COR-L47 (cell line): ENCODE measurements at places on chromosomes 1 and 21.

DNA sequence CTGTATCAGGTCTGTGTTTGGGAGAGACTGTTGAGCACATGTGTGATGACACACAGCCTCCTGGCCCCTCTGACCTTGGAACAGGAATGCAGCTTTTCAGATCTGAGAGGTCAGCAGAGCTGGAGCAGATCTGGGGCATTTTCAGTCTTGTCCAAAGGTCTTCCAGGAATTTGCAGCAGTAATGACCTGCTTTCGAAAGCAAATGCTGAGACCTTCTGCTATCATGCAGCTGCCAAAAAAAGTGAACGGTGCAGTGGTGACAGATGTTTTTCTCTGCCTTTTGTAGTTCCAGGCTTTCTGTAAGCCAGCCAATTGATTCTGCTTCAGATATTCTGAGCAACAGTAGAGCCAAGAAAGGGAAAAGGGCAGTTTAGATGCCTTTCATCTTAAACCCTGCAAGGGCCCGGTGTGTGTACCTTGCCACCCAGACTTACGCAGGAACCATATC is 137.8 kb upstream of the COA6 start:
- no peak for DNase-seq

GRCh38 chr1:246901874-246902273 is 29.9 kb downstream of the AHCTF1 start:
- DNase-seq, result no peak

- DNase-seq, result no peak
Measured at GRCh38 chr1:219184337-219184736, 10.7 kb downstream of the LYPLAL1 start.

- DNase-seq, result no peak
Measured at GRCh38 chr1:226588484-226588883, 39.9 kb downstream of the STUM start.

GRCh38 chr1:15771836-15772515 is 13.4 kb downstream of the FBLIM1 start:
- no peak for DNase-seq

DNA sequence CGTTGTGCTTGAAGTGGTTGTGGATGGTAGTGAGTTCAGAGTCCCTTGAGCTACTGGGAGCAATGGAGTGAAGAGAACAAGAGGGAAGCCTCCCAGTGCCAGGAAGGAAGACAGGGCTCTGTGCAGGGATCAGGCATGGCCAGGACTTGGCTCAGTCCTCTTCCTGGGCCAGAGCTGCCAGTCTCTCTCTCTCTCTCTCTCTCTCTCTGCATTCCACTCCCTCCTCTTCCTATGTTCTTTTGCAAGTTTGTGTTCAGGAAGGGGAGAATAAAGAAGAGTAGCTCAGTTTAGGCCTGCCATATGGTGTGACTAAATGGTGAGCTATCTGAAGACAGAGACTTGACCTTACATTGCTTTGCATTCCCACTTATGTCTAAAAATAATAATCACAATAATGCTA is 20.5 kb upstream of the RPTN start:
- no peak for DNase-seq

DNA sequence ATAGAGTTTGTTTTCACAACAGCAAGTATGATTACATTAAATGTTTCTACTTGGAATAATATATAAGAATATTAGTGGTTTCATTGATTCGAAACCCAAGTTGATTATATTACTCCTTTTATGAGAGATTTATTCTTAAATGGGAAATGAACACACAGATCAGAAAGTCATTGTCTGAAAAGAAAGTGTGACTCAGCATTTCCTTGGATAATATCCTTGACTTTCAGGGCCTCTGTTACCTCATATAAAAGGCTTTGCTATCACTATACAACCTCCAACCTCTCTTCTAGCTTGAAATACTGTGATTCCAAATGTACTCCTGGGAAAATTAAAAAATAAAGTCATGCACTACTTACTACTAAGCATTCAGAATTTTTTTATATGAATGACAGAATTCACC is 295.3 kb upstream of the LYPLAL1 start:
- DNase-seq, result no peak

- DNase-seq, result no peak
Measured at GRCh38 chr1:14759843-14760242, 161.4 kb downstream of the KAZN start.

GRCh38 chr1:150295476-150295875 is 1.8 kb downstream of the MRPS21 start:
- no peak for DNase-seq

GRCh38 chr21:34795548-34796180 is 126.9 kb downstream of the CLIC6 start:
- DNase-seq, result no peak

GRCh38 chr1:235758931-235759330 is 107.8 kb downstream of the LYST start:
- DNase-seq, result peak; percentile 97

DNA sequence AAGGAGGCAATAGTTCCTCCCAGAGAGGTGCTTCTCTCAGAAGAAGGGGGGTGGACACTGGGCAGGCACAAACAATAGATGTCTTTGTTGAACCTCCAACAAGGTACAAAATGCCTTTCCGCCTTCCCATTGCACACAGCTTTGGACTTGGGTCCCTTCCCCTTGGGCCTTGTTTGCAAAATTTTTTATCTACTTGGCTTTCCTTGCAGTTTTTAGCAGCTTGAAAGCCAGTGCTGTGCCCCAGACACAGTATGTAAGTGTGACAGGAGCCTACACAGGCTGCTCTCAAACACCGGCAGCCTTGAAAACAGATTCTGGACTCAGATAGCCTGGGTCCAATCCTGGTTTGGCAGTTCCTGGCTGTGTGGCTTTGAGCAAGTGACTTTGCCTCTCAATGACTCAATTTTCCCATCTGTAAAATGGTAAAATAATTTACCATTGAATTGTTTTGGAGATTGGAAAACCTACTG is 43.0 kb downstream of the ELAPOR1 start:
- no peak for DNase-seq

DNA sequence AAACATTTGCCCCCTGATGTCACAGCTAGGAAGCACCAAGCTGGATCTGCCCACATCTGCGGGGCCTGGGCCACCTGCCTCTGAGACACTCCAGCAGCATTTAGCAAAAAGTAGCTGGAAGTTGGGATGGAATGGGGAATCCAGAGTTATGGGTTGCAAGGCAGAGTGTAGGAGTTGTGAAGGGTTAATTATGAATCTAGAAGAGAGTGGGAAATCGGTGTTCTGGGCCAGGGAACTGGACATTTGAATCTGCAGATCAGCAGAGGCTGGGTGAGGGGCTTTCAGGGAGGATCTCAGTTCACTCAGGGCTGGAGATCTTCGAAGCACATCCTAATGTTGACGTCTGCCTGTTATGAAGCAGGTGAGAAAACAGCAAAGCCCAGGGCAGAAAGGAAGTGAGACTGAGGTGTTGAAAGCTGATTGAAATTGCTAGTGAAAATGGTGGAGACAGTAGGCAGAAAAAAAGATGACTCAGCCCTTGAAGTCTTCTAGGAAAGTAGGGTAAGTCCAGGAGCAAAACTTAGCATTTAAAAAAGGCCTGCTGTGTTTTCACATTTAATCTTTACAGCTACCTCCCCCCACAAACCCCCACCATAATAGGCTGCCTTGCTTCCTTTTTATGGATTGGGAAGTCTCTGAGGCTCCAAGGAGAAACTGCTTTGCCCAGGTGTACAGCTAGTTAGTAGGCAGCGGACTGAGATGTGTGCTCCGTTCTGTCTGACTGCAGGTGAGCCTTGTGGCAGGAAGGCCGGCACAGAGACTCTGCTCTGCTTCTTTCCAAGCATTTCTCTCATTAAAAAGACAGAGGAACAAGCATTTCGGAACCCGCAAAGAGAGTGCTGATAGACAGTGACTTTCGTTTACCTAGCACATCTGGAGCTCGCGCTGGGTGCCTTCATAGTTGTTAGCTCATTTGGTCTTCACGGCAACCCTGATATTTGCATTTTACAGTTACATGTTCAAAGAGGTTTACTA is 7.2 kb downstream of the VANGL1 start:
- no peak for DNase-seq

DNA sequence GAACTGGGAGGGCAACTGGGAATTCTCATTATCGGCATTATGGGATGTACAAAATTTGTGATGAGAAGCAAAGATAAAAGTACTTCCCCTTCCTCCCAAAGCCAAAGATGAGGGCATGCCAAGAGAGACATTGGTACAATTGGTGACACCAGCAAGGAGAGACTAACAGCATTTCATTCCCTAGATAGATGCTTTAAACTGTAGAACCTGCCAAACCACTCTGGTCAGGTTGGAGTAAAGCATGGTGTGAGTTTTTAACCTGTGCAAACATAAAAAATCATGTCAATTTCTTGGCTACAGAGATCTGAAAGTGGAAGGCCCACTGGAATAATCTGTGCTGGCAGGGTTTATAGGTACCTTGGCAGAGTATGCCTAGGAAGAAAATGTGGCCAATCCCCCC is 19.4 kb downstream of the CTXND2 start:
- no peak for DNase-seq

- DNase-seq, result no peak
Measured at GRCh38 chr1:90753556-90753955, 36.5 kb upstream of the BARHL2 start.

DNA sequence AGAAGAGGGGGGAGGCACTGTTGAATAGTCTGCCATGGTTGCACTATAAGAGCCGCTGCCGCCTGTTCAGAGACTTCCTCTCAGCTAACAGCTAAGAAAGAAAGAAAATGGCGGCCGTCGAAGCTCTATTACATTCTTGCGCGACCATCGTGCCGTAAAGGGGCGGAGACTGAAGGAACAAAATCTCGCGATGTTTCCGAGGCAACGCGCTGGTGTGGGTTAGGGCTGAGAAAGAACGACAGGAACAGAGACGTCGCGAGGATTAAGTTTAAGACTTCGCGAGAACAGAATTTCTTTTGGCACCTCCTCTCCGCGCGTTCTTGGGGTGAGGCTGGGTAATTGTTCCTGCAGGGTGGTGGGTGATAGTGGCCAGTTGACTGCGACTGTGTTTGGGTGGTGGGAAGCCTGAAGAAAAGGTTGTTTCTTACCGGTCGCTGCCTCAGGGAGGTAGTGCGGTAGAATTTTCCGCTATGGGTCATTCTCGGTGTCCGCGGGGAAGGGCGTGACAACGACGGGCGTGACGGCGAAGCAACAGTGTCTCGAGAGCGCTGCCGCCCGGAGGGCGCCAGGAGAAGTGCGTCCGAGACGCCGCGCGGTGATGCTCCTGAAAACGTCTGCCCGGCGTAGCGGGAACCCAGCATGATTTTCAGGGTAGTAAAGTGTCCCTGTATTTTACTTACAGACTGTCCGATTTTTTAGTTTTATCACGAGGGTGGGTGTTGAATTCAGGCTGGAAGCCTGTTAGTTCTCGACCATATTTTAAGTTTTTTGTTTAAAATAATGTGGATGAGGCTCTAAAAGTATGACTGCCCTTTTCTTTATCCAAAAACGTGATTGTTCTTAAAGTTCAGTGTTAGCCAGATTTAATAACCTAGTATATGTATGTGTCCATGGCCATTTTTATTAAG is at the start of gene FUBP1:
Gene FUBP1, minus strand, starts transcription at position 104 of the 908 bp plus-strand sequence. Its CDS starts 68 bp downstream, at position 36.
- peak; percentile 99 for DNase-seq

DNA sequence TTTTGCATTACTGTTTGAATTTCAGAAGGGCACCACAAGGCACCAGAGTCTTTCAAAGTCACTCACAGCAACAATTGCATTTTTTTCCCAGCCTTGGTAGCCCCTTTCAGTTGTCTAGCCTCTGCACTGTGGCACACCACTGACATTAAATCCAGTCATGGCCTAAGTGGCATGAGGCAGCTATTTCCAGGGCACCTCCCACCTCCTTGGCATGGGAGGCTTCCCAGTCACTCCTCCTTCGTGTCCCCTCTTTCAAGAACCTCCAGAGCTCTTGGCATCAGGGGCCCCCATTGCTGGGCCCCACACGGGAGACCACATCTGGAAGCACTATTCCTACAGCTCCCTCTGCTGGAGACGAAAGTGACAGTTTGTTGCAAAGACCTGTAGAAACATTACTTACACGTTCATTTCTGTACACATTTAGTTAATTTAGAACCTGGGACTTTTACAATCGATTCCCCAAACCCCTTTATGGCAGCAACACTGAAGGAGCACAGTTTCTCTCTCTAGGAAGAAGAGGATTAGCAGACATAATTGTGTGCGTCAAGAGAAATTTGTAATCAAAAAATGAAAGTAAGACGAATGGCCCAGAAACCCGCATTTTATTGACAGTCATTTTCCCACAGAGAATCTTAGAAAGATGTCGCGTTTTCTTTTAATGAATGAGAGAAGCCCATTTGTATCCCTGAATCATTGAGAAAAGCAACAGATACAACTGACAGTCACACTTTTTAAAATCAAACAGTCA is 5.7 kb upstream of the CHD5 start:
- peak; percentile 30 for DNase-seq

- no peak for DNase-seq
Measured at GRCh38 chr1:225612287-225612686, 40.6 kb downstream of the ENAH start.

GRCh38 chr1:169479363-169480066 is 6.2 kb downstream of the SLC19A2 start:
- DNase-seq, result no peak

GRCh38 chr1:59232216-59232615 is 64.7 kb upstream of the FGGY start:
- peak; percentile 73 for DNase-seq

DNA sequence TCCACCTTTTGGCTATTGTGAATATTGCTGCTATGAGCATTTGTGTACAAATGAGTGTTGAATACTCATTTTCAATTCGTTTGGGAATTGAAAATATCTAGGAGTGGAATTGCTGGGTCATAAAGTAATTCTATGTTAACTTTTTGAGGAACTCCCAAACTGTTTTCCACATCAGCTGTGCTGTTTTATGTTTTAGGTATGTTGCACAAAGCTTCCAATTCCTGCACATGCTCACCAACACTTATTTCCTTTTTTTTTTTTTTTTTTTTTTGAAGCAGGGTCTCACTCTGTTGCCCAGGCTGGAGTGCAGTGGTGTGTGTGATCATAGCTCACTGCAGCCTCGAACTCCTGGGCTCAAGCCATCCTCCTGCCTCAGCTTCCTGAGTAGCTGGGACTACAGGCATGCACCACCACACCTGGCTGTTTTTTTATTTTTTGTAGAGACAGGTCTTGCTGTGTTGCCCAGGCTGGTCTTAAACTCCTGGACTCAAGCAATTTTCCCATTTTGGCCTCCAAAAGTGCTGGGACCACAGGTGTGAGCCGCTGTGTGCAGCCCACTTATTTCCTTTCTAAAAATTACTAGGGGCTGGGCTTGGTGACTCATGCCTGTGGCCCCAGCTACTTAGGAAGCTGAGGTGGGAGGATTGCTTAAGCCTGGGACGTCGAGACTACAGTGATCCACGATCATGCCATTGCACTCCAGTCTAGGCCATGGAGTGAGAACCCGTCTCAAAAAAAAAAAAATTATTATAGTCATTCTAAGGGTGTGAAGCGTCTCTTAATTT is 33.4 kb downstream of the TMCC2 start:
- no peak for DNase-seq
